ENCODE measurements at places on chromosomes 1 and 21. TPM values are rescaled to one million over a fixed set of nuclear protein-coding genes. Genes with fewer than 3 reads are reported as not detected.

TSPAN1 gene
- polyA plus RNA-seq = 0.43 TPM

TMCC2 gene
- 2.3 TPM for polyA plus RNA-seq

CSTB gene
- polyA plus RNA-seq = 62.0 TPM

KRTAP13-3 gene
- polyA plus RNA-seq = not detected

RHBG gene
- not detected for polyA plus RNA-seq

AKNAD1 gene
- 0.45 TPM for polyA plus RNA-seq

HSD11B1 gene
- polyA plus RNA-seq = 4.5 TPM

TIPRL gene
- polyA plus RNA-seq = 40.3 TPM

GJA8 gene
- not detected for polyA plus RNA-seq

KRTAP7-1 gene
- polyA plus RNA-seq = not detected

FCRL4 gene
- polyA plus RNA-seq = not detected

HHAT gene
- polyA plus RNA-seq = 5.1 TPM

CLCA4 gene
- polyA plus RNA-seq = not detected

ZYG11A gene
- 1.0 TPM for polyA plus RNA-seq

TEKT2 gene
- polyA plus RNA-seq = 0.12 TPM

IL12RB2 gene
- polyA plus RNA-seq = not detected

DNA sequence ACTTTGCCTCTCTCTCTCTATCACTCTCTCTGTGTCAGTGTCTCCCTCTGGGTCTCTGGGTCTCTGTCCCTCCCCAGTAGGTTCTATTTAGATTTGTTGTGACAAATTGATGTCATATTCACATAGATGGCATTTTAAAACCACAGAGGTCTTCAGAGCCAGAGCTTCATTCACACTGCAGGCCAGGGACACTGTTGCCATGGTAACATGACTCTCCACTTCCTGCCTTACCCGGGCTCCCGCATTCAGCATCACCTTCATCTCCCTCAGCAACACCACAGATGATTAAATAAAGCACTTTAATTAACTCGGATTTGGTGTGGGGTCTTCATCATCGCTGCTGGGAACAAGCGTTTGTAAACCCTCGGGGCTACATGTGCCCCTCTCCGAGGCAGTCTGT, 132.6 kb downstream of the ETS2 start:
- DNase-seq = no peak

- no peak for DNase-seq
Observed at GRCh38 chr1:61687901-61688300, 37.0 kb downstream of the TM2D1 start.

DNA sequence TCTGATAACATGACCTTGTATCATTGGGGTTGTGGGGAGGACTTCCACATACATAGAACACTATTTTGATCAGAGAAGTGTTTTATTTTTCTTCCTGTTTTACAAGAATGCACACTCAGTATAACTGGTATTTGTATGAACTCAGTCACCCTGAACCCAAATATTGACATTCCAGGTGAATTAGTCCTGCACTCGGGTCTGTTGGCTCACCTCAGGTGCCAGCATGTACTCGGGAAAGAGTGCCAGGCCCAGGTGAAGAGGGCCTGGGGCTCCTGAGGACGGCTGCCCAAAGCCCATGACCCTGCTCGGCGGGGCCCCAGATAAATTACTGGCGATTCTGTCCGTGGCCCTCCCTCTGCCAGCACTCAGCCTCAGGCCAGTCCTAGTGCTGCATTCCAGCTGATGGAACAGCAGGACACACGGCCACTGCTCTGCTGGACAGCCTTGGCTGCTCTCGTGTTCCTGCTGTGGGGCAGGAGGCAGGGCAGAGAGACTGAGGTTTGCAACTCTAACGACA, 75.4 kb upstream of the TMPRSS2 start:
- no peak for DNase-seq

DNA sequence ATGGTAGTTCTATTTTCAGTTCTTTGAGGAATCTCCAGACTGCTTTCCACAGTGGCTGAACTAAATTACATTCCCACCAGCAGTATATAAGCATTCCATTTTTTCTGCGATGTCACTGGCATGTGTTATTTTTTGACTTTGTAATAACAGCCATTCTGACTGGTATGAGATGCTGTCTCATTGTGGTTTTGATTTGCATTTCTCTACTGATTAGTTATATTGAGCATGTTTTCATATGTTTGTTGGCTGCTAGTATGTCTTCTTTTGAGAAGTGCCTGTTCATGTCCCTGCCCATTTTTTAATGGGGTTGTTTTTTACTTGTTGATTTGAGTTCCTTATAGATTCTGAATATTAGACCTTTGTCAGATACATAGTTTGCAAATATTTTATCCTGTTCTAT, 87.9 kb downstream of the RPS6KC1 start:
- DNase-seq = no peak

GRCh38 chr1:119779869-119780356, 11.2 kb upstream of the HMGCS2 start:
- no peak for DNase-seq

DNA sequence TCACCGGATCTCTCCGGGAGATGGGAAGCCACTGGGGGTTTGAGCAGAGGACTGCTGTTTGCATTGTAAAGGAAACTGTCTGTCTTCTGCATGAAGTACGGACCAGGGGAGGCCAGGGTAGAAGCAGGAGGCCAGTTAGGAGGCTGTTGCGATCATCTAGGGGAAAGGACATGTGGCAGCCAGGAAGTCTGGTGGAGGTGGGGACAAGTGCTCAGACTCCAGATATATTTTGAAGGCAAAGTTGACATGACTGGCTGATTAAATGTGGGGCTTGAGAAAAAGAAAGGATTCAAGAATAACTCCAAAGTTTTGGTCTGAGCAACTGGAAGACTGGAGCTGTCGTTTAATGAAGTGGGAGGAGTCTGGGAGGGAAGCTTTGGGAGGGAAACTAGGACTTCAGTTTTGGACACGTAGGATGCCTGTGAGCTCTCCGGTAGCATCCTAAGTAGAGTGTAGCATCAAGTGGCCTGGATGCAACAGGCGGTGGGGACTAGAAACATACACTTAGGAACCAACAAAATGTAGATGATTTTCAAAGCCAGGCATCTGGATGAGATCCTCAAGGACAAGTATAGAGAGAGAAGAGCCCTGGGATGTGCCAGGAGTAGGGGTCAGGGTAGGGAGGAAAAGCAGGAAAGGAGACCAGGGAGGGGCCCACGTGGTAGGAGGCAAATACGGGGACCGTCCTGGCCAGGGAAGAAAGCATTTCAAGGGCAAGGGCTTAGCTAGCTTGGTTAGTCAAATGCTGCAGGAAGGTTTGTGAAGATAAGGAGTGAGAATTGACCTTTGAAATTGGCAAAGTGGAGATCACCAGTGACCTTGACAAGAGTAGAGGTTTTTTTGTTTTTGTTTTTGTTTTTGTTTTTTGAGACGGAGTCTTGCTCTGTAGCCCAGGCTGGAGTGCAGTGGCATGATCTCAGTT, 3.7 kb upstream of the C1orf210 start:
- no peak for DNase-seq

- DNase-seq = no peak
Observed at GRCh38 chr1:29697391-29697780, 461.1 kb downstream of the PTPRU start.

DNA sequence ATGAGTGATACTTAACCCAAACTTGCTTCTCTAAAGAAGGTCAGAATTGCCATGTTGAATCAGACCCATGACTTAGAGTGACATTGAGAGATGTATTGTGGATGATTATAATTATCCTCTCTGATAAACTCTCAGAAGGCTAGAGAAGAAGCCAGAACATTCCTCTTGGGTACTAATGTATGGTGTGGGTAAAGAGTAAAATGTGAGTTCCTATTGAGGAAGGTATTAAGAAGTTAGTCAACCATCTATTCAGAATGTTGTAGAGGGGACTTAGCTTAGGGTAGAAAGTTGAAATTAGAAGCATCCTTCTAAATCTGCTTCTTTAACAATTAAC, 7.3 kb downstream of the GMEB1 start:
- no peak for DNase-seq

- DNase-seq = no peak
Observed at GRCh38 chr1:109249654-109250401, 489 bp downstream of the CELSR2 start.

GRCh38 chr1:10561955-10562354, 87.2 kb downstream of the PEX14 start:
- DNase-seq = no peak

DNA sequence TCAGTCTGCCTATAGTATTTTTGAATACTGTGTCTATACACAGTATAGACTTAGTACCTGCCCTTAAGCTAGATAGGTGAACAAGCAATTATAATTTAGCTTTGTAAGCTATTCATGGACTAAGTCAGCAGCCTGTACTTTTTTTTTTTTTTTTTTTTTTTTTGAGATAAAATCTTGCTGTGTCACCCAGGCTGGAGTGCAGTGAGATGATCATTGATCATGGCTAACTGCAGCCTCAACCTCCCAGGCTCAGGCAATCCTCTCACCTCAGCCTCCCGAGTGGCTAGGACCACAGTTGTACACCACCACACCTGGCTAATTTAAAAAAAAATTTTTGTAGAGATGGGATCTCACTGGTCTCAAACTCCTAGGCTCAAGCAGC, 17.3 kb downstream of the ITSN1 start:
- no peak for DNase-seq

DNA sequence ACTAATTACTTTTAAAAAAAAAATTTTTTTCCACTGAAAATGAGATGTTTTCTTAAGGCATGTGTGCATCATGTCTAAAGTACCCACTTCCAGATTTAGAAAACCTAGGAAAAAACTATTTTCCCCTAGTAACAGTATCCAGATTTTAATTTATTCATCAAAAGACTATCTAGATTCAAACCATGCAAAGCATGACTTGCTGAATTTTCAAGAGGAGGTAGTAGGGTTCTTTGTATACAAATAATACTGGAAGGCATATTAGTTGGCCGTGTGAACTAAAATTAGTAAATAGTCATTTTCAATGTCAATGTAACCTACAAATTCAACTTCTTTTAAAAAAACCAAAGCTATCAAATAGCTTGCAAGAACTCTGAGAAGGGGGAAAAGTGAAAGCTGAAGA, 189.5 kb downstream of the CLEC20A start:
- no peak for DNase-seq

GRCh38 chr1:154405747-154406571, 816 bp downstream of the IL6R start:
- no peak for DNase-seq

- DNase-seq = no peak
Observed at GRCh38 chr1:15963968-15964648, 11.8 kb downstream of the ZBTB17 start.

- DNase-seq = no peak
Observed at GRCh38 chr1:244854865-244855578, 9.3 kb downstream of the HNRNPU start.

DNA sequence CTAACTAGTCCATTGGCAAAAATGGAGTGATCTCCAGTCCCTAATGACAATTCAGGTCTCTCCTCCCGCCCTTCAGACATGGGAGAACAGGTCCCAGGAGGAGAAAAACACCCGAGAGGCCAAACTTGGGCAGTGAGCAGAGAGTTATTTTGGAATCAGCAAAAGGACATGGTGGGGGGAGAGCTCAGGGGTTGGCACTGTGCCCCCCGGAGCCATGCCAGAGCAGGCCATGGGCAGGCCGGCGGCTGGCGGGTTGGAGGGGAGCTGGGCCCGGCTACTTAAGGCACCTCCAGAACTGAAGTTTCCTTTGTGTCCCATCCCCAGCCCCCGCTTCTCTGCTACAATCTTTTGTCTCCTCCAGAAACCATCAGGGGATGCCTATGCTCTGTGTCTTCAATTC, 7.1 kb downstream of the LGR6 start:
- DNase-seq = no peak

DNA sequence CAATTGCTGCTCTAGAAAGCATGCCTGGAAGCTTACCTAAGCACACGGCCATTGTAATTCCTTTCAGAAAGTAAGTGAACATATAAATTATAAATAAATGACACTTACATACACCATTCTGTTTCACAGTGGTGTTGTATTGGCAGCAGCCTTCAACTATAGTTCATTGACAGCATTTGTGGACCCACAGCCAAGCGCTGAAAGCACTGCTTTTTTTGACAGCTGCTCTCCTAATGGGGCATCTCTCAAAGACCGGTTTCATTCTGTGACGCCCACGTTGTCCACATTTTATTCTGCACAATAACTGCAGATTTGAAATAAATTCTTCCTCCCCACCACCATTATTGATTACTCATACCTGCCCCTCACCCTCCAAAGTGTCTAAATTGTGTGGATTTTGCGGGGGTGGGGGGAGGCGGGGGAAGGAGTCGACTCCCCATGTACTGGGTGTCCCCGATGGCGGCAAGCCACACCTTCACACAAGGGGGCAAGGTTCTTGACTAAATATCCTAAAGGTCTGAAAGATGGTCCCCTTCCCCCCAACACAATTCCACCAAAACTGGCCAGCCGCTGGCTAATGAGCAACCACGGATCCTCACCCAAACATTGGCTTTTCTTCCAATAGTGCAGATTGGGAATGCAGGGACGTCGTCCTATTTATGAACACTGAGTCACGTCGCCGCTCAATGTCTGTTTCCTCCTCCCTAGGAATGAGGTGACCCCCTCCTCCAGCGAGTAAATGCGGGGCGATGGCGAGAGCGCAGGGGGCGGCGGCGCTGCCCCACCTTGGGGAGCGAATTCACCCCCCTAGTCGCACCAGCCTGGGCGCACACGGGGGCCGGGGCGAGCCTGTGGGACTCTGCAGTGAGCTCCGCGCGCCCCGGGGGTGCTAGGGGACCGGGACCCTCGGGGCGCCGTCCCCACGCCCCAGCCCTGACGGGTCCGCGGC, 960 bp downstream of the RCAN1 start:
- no peak for DNase-seq

DNA sequence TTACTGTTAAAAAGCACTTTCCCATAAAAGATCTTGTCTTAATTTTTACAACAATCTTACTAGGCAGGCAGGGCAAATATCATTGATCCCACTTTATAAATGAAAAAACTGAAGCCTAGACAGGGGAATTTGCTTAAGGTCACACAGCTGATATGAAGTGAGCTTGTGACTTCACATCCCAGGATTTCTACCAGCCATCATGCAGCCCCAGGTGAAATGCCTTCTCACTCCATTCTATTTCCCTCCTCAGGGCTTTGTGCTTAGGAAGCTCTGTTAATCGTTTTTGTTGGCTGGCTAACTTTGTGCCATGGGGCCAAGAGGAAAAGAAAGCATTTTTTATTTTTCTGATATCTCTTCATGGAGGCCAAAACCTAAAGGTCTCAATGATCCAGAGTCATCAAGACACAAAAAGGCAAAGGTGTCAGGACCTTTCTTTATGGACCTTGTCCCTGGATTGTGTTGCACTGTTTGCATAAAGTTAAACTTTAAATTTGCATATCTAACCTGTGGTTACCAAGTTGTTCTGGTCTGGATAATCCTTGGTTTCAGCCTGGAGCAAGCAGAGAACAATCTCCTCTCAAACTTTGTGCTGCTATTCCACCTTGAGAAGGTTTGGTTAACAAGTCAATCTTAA, 44.8 kb upstream of the ZNF326 start:
- no peak for DNase-seq
